ENCODE measurements at places on chromosomes 2 and 18.

- DNase-seq, result no peak
These were observed 151.3 kb downstream of the ZFP36L2 start for GRCh38 chr2:43075054-43075593.

DNA sequence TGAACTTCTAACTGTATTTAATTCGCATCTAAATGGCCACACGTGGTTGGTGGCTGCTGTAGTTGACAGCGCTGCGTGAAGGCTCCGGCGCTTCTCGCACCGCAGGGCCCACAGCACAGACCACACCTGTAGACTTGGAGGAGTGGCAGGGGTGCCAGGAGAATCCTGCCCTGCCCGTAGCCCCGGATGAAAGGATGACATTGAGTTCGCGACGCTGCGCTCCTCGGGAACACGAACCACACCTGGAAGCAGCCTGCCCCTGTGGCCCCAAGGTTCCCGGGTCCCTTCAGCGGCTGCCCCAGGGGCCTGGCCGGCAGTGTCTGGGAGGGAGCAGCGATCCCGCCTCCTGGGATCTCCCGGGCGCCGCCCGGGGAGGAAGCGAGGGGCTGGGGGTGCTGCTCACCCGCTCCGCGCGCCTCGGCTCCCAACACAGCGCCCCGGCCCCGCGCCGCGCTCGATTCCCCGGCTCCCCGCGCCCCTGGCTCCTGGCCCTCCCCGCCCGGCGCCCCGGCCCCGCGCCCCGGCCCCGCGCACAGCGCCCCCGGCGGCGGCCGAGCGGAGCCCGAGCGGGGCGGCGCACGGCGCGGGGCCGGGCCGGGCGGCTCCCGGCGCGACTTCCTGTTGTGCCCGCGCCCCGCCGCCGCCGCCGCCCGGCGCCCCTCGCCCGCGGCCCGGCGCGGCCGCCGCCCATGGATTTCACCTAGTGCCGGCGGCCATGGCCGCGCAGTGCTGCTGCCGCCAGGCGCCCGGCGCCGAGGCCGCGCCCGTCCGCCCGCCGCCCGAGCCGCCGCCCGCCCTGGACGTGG lies at the start of gene RNPEPL1:
Gene RNPEPL1 (plus strand): TSS at position 613 of the 806 bp plus-strand sequence. CDS start 103 bp downstream, at position 716.
- DNase-seq, result peak; percentile 62

DNA sequence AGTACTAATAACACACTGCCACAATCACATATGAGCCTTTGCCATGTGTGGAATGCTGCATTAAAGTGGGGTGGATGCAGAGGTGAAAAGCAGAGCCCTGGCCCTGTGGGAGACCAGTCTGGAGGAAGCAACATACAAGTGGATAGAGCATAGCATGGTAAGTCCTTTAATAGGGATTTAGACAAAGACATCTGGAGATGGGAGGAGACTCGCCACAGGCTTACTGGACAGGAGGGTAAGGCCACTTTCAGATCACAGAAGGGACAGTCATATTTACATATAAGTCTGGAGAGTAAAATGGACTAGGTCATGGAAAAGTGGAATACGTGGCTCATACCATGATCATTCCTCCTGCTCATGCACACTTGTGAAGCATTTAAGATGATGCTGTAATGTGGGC lies 84.3 kb downstream of the PPP1R1C start:
- no peak for DNase-seq

DNA sequence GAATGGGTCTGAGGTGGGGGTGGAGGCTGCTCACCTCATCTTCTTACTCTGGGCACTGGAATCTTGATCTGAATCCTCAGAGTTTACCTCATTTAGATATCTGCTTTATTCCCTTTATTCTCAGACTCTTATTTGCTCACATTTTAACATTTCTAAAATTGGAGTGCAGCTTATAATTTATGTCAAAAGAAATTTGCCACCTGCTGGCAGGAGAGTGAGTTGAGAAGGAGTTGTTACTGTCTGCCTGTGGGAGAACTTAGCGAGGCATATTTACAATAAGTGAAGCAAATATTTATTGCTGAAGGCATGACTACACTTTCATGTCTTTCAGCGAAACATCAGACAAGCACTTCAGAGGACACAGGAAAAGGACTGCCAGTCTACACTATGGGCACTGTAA lies 16.4 kb upstream of the KIAA2012 start:
- DNase-seq, result no peak

DNA sequence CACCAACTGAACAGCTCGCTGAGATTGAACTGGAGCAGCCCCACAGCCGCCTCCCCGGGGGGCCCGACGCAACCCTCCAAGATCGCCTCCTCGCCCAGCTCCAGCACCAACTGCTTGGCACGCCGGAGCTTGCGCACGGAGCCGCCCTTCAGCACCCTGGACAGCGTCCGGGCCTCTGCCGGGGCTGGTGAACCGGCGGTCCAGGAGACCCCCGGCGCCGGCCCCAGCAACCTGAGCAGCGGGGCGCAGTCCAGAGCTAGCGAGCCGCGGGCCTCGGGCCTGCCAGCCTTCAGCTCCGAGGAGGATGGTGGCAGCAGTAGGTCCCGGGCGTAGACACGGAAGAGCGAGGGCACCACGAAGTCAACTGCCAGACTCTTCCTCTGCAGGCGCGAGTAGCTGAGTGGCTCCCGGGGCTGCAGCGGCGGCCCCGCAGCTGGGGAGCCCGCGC lies 1.2 kb downstream of the ALK start:
- no peak for DNase-seq

DNA sequence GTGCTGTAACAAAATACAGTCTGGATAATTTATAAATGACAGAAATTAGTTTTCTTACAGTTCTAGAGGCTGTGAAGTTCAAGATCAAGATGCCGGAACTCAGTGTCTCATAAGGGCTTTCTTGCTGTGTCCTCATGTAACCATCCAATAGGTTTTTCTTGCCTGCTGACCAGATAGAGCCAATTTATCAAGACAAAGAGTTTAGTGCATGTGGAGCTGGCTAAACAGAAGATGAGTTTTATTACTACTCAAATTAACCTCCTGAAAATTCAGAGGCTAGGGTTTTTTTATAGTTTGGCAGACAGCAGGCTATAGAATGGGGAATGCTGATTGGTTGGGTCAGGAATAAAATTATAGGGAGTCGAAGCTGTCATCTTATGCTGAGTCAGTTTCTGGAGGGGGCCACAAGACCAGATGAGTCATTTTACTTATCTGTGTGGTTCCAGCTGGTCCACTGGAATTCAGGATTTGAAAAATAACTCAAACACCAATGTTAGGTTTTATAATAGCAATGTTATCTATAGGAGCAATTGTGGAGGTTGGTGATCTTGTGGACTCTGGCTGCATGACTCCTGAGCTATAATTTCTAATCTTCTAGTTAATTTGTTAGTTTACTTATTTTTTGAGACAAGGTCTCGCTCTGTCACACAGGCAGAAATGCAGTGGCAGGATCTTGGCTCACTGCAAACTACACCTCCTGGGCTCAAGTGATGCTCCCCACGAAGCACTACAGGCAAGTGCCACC lies 3.2 kb upstream of the PDK1 start:
- DNase-seq, result no peak

DNA sequence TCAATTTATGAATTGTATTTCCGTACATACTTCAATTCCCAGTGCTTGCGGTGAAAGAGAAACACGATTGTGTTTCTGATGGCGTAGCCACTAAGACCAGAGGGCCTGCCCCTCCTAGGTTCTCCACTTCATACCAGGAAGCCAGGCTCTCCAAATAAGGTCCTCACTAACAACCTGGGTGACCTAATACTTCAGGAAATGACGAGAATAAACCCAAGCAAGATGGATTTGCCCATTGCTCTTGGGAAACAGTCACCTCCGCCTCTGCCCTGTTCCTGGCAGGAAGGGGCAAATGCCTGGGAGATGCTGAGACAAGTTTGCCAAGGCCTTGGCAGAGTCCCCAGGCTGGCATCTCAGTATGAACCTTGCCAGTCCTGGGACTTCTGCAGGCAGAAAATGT lies 41.8 kb downstream of the TTC32 start:
- DNase-seq, result no peak

GRCh38 chr18:8412117-8412516 lies 197.1 kb upstream of the RAB12 start:
- no peak for DNase-seq

GRCh38 chr18:54151376-54151775 lies 73.1 kb downstream of the MBD2 start:
- DNase-seq, result no peak

DNA sequence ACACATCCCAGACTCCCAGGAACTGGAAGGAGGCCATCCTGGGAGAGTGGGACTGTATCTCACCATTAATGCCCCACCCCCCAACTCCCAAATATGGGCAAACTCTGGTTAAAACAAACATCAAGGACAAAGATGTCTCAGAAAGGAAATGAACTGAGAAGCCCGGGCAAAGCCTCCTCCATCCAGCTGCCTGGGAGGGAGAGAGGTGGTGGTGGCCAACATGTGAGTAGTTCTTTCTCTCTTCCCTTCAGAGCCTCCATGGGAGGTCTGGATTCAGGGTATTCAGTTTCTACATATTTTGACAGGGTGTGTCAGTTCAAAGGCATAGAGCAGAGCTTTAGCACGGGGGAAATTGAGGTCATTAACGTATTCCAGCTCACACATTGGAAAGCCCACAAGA lies 57.5 kb downstream of the CXCR4 start:
- no peak for DNase-seq

GRCh38 chr2:224151161-224151560 lies 112.1 kb upstream of the SERPINE2 start:
- DNase-seq, result no peak

GRCh38 chr2:138015494-138015893 lies 51.2 kb downstream of the HNMT start:
- DNase-seq, result no peak

DNA sequence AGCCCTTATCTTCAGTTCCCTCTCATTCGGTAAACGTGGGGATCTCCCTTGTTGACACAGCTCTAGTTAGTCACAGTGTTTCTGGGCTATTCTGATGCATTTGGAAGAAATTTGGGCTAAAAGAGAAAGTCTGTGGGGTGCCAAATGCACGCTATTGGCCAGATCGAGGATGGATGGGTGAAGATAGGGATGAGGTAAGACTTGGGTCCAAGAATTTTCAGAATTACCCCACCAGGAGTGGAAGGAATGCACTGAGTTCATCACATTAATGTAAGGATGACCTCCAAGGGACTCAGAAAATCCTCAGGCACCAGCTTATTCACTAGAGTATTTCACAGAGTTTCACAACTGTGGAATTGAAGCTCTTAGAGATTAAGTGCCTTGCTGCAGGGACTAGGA lies 49.3 kb downstream of the NRP2 start:
- no peak for DNase-seq

DNA sequence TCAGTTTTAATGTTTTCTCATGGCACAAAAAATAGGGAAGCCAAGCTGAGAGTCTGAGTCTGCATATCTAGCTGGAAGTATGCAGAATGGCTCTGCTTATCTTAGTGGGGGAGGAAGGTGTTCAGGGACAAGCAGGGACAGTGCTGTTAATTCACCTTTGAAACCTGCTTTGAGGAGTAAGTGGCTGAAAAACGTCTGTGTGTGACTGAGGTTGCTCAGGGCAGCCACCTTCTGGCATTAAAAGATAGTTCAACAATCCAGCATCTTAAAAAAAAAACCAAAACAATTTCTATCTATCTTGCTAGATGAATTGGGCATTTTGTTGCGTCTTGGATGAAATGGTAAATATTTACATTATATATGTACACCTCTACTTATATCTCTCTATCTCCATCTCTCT lies 2.0 kb upstream of the TRPM8 start:
- DNase-seq, result no peak

- DNase-seq, result no peak
These were observed 75.4 kb upstream of the AQP4 start for GRCh38 chr18:26940744-26941398.

DNA sequence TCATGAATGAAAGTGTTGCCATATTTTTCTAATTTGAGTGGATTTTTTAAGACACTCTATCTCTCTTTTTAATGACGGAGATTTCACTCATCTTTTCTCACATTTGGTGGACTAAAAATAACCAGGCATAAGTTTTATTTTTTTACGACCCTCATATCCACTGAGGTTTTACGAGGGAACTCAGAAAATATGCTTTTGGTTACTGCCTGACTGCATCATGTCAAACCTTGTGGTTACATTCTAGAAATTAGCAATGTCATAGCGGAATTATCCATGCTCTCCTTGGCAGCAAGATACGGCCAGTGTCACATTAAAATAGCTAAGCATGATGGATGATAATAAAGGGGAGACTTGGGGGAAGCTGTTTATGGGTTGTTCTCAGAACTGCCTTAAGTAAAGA lies 428.6 kb upstream of the FSHR start:
- DNase-seq, result no peak

DNA sequence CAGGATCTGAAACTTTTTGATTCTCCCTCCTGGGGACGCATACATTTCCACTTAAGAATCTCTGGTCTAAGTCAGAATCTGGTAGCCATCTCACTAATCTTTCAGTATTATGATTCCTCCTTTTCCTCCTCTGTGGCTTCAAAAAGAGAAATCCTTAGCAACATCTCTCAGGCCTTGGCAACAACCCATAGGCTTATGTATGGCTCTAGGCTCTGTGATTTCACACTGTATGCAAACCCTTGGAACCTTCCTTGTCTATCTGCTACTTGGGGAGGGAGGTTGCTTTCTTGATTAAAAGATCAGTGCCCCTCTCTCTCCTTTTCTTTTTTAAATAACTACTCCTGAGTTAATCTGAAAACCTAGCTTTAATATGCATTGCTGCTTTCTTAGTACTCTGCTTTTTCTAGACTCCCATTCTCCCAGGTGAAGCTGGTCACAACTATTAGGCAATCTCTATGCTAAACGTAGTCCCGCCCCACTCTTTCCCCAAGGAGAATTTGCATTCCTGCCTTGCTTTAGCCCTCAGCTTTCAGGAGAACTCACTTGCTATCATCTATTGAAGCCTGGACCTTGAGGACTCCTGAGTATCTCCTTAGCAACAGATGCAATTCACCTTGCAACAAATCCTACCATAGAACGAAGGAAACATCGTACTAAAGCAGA lies 72.2 kb upstream of the L3MBTL4 start:
- no peak for DNase-seq

DNA sequence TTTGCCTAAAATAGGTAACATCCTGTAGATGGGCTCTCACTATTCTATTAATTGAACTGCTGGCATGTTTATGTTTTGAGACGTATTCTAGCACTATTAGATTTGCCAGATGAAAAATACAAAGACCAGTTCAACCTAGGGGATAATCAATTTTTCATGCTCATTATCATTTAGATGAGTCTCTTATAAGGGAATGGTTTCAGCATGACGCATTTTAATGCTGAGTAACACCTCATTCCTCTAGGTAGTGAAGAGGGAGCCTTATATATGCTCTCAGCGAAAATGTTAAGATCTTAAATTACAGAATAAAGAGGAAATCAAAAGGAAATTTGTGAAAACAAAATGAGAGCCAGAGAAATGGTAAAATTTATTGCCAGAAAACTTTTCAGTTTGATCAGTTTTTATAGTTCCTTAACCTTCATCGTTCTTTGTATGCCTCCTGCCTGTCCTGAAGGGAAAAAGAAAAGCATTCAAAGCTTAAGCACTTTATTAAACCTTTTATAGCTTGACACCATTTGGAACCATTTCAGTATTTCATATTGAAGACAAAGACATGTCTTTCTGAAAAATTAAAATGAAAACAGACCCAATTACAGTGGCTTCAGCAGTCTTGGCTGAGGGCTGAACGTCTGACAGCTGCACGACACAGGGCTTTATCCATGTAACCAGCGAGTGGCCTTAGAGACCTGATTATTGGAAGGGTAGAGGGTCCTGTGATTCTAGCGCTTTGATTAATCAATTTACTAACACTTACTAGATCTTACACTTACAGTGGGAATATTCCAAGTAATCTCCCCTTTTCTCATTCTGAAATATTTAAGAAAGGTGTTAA lies 112.8 kb downstream of the ADCYAP1 start:
- no peak for DNase-seq
